MCF 10A (cell line): ENCODE measurements at places on chromosomes 1 and 21. TPM values are rescaled to one million over a fixed set of nuclear protein-coding genes. Genes with fewer than 3 reads are reported as not detected.

The GSTM5 gene
- total RNA-seq = not detected in 2 replicates

The KCNK1 gene
- total RNA-seq = 24.3 and 41.3 TPM in 2 replicates

The FCN3 gene
- total RNA-seq = not detected in 2 replicates

The FMO2 gene
- not detected in 2 replicates for total RNA-seq

The PGBD5 gene
- 0.83 and 1.2 TPM in 2 replicates for total RNA-seq

The CDC7 gene
- total RNA-seq = 4.0 and 8.0 TPM in 2 replicates

The RPE65 gene
- not detected in 2 replicates for total RNA-seq

The FCRLB gene
- 1.1 and 1.3 TPM in 2 replicates for total RNA-seq

The NEK2 gene
- total RNA-seq = 33.4 and 44.5 TPM in 2 replicates

The LYSMD1 gene
- 14.4 and 22.3 TPM in 2 replicates for total RNA-seq

The CD53 gene
- total RNA-seq = not detected in 2 replicates

The C8A gene
- not detected in 2 replicates for total RNA-seq

The KRTAP12-2 gene
- total RNA-seq = not detected in 2 replicates

The FAM151A gene
- total RNA-seq = not detected in 2 replicates

The CYP4A22 gene
- total RNA-seq = not detected in 2 replicates

The GJA8 gene
- total RNA-seq = not detected in 2 replicates

The BSND gene
- not detected in 2 replicates for total RNA-seq

The DNASE2B gene
- not detected in 2 replicates for total RNA-seq

The LCE3D gene
- 0.75 TPM in 1 of 2 replicates, not detected in the other for total RNA-seq

The TARDBP gene
- total RNA-seq = 144 and 172 TPM in 2 replicates

The CD160 gene
- not detected in 2 replicates for total RNA-seq

The SERPINC1 gene
- total RNA-seq = not detected in 2 replicates
